ENCODE measurements at places on chromosomes 3 and 15.

DNA sequence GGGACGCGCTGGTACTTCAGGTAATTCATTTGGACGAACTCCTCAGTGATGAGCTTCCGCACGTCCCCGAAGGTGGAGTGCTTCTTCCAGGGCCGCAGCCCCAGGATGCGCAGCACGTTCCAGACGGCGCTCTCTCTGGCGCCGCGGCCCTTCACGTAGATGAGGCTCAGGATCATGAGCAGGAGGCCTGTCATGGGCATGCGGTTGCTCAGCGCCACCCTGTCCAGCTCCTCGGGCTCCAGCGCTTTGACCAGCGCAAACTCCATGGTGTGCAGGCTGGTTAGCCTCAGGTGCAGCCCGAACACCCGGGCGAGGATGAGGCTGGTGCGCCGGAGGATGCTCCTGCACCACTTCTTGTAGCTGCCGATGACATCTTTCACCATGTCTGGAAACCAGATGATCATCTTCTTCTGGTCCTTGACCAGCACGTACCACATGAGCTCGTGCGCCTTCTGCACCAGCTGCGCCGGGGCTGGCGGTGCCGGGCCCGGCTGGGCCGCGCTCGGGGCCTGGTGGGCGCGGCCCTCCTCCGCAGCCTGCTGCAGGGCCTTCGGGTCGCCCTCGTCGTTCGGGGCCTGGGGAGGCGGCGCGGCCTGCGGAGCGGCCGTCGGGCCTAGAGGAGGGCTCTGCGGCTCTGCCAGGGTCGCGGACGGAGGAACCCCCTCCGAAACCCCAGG is 501 bp downstream of the NDN start:
- DNase-seq, result no peak

DNA sequence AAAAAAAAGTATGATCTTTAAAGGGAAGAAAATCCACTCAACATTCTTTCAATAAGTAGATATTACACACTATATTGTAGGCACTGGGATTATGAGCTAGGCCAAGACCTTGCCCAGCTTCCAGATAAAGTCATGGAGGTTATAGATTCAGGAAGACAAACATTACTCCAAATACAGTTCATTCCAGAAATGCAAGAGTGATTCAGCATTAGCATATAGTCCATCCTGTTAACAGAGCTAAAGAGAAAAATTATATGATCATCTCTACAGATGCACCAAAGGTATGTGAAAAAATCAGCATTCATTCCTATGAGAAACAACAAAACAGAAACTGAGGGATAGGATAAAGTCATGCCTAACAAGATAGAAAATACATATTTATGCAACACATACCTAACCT is 42.1 kb upstream of the NSMCE3 start:
- DNase-seq, result no peak

DNA sequence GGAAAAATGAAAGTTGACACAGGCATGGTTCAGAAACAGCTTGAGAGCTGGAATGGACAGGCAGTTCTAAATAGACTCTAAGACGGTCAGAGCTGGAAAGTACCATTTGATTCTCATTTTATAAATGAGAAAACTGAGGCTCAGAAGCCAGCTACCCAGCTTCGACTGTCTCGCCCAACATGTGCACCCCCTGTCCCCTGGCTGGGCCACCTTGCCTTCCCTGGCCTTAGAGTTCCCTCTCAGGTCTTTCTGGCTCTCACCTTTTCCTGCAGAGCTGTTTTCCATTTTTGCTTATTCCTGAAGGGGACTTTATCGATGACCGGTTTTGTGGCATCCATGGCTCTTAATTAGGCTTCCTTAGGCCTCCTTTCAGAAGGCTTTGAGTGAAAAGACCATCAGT is 17.3 kb upstream of the DOCK3 start:
- DNase-seq, result no peak

DNA sequence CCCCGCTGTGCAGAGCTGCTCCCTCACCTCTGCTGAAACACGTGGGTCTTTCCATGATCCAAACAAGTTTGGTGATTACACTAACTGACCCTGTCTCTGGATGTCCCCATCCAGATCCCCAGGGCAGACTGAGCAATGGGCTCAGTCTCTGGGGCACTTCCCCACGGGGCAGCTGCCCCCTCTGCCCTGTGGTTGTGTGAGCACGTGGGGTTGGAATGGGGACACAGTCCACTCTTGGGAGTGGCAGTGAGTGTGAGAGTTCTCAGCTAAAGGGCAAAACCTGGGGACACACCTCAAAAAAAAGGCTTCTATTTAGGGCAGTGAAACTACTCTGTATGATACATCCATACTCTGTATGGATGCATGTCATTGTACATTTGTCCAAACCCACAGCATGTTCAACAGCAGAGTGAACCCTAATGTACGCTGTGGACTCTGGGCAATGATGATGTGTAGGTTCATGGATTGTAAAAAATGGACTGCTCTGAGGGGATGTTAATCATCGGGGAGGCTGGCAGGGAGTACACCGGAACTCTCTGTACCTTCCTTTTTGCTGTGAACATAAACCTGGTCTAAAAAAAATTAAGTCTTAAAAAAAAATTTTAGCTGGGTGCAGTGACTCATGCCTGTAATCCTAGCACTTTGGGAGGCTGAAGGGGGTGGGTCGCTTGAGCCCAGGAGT is 49.9 kb upstream of the BLM start:
- DNase-seq, result no peak

DNA sequence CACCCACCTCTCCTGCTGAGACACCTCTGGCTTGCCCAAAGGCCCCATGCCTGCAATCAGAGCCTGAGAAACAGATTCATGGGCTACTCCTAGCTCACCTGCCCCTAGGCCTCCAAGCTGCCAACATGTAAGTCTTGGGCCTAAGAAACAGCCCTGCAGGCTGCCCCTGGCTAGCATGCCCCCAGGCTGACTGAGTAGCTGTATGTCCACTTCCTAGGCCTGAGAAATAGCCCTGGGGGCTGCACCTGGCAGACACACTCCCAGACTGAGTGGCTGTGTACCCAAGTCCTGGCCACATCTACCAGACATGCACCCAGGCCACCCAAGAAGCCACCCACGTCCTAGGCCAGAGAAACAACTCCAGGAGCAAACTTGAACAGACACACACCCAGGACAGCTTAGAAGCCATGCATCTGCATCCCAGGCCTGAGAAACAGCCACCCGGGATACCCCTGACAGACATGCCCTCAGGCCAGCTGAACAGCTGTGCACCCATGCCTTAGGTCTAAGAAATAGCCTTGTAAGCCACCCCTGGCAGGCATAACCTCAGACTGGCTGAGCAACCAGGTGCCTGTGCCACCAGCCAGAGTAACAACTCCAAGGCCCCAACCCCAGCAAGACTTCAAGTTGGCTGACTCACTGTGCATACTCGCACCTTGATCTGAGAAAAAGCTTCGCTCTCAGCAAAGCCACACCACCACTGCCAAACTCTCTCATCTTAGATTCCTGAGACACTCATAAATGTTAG is 12.0 kb upstream of the NRG4 start:
- no peak for DNase-seq

DNA sequence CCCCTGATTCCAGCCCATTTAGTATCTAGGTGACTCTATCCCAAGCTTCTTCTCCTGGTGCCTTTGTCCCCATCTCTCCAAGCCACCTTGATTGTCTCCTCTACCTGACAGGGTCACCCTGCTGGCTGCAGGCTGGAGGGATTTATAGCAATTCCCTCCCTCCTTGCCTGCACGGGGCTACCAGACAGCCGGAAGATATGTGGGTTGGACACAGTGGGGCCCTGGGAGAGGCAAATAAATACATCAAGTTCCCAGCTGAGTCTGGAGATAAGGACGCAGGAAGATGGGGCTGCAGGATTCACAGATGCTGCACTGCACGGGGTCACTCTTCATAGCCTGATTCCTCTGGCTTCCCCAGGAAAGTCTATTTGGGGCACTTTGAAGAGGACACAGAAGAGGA is 9.3 kb upstream of the ISLR2 start:
- DNase-seq, result no peak

GRCh38 chr15:94770199-94770598 is 538.8 kb downstream of the MCTP2 start:
- no peak for DNase-seq

DNA sequence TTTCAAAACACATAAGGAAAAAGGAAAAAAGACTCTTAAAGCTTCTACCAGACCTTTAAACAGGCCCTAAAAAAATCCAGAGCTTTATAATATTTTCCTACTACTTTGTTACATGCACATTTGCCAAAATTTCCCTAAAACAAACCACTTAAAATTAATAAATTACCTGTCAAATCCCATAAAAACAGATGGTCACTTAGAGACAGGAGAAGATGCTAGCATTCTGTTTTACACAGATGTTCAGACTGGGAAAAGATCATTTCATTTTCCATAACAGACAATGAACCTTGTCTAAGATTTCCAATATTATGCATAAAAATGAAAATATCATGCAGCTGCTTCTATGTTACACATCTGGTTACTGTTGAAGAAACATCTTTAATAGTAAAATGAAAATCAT is 66.6 kb downstream of the SUCLG2 start:
- DNase-seq, result no peak

Data from activated CD4-positive, alpha-beta T cell treated with anti-CD3 and anti-CD28 coated beads for 4 hours (primary cell).